ENCODE measurements at places on chromosomes 12 and 14. TPM values are rescaled to one million over a fixed set of nuclear protein-coding genes. Genes with fewer than 3 reads are reported as not detected.

- DNase-seq: no peak
Observed at GRCh38 chr14:21078726-21079125, 8.6 kb downstream of the ARHGEF40 start.

DNA sequence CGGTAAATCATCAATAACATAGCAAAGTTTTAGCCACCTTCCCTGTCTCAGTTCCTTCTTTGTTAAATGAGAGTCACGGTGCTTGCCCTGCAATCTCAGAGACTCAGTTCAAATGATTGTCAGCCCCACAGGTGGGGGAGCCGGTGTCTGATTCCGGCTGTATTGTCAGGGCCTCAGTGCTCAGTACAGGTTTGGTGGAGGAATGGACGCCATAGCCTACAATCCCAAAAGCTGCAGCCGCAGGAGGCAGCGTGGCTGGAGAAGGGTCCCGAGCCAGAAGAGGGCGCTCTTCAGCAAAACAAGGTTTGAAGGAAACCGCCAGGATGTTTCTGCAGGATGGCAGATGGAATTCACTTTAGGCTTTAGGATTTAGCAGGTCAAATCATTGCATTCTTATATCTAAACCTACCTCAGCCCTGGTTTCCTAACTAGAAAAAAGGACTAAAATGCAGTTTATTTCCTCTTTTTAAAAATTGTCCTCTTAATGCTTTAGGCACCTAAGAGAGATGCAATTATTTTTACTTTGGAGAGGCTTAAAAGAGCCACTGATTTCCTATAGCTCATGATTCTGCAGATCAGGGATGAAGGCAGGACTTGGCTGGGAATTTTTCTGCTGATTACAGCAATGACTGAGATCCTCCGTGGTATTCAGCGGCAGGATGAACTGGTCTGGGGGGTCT lies 29.2 kb downstream of the FOS start:
- no peak for DNase-seq

The SYT1 gene
- polyA plus RNA-seq: 25.1 TPM

The KRT85 gene
- not detected for polyA plus RNA-seq

The CCER1 gene
- polyA plus RNA-seq: not detected

The GSC gene
- polyA plus RNA-seq: not detected
